ENCODE measurements at places on chromosomes 3 and 15.

DNA sequence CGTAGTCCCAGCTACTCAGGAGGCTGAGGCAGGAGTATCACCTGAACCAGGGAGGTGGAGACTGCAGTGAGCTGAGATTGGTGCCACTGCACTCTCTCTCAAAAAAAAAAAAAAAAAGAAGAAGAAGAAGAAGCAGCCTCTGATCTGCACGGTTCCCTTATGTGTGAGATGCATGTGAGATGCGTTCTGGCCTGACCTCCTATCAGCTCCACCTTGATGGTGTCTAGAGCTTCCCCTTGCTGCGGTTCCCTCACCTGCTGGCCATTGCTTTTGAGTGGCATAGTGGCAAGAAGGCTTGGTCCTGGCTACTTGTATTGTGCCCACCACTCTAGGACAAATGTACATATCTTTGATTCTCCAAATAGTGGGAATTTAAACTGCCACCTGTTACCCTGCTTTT lies 49.4 kb upstream of the CFAP161 start:
- no peak for DNase-seq

DNA sequence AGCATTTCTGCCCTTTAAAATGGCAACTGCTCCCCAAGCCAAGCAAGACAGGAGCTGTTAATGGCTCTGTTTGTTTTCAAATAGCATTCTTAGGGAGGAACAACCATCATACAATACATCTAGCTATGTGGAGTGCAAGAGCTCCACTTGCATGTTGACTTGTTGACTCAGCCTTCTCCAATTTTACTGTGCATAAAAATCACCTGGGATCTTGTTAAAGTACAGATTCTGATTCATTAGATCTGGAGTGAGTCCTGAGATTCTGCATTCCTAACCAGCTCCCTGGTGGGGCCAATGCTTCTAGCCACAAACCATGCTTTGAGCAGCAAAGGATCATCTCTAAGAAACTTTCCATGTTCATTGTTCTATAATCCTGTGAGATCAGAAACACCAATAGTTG lies 171.4 kb downstream of the THRB start:
- no peak for DNase-seq

DNA sequence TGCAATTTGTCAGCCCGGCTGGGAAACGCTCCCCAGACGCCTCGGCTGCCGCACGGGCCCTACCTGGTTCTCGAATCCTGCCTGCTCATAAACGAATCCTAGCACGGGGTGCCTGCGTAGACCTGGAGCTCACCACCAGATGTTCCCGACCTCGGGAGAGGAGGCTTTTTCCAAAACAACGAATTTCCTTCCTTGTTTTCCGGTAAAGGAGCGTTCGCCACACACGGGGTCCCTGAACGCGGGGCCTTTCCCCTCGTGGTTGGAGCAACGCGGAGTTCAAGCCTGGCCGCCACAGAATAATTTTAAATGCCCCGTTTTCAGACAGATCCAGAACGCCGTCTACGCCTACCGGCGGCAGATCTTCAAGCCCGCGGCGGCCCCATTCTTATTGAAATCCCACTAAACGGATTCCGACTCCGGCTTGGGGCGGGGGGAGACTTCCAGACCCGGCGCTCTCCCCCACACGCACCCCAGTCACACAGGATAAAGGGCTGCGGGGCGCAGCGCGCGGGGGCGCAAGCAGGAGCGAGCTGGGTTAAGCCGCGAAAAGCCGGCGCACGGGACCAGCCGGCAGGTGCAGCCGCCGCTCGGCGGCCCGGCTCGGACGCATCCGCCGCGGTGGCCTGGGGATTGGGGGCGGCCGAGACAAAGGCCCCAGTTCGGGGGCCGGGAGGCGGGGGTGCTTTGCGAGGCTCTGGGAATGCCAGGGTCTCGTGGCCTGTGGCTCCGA lies 895 bp downstream of the GATA2 start:
- DNase-seq = no peak

DNA sequence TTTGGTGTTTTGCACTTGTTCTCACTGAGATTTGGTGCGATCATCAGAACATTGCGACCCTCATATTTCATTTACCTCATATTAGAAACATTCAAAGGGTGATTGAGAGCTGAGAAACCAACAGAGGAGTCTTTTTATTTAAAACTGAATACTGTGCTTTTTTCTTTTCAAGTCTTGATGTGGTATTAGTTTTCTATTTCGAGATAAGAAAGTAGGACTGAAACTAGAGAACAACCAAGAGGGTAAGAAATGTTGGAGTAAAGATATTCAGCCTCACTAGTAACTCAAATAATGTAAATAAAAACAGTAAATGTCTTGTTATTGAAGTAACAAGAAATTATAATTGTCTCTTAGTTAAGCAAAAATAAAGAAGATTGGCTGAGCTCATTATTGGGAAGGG lies 26.5 kb downstream of the EFHB start:
- DNase-seq = no peak

- no peak for DNase-seq
These were observed 52.4 kb downstream of the IL20RB start for GRCh38 chr3:137010137-137010536.

GRCh38 chr3:51819709-51820406 lies 40.8 kb upstream of the IQCF6 start:
- no peak for DNase-seq

GRCh38 chr3:121809249-121809648 lies 25.6 kb downstream of the IQCB1 start:
- DNase-seq = no peak

DNA sequence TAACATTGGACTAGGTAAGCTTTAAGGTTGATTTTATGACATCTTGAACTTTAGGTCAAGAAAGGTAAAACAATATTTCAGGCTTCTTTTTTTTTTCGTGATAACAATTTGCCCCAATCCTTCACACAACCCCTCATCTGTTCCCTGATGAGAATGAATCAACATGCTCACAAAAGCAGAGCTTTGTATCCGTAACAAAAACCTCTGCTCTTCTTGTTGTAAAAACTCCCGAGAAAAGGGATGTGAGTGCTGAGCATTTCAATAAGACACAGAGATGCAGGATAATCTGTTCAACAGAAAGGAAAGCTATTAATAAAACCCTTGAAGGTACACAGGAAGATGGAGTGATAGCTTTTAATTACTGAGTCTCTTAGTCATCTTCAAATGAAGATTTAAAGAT lies 94.3 kb downstream of the RAD18 start:
- DNase-seq = no peak

- DNase-seq = no peak
These were observed 25.6 kb downstream of the DCUN1D1 start for GRCh38 chr3:182954553-182955235.

DNA sequence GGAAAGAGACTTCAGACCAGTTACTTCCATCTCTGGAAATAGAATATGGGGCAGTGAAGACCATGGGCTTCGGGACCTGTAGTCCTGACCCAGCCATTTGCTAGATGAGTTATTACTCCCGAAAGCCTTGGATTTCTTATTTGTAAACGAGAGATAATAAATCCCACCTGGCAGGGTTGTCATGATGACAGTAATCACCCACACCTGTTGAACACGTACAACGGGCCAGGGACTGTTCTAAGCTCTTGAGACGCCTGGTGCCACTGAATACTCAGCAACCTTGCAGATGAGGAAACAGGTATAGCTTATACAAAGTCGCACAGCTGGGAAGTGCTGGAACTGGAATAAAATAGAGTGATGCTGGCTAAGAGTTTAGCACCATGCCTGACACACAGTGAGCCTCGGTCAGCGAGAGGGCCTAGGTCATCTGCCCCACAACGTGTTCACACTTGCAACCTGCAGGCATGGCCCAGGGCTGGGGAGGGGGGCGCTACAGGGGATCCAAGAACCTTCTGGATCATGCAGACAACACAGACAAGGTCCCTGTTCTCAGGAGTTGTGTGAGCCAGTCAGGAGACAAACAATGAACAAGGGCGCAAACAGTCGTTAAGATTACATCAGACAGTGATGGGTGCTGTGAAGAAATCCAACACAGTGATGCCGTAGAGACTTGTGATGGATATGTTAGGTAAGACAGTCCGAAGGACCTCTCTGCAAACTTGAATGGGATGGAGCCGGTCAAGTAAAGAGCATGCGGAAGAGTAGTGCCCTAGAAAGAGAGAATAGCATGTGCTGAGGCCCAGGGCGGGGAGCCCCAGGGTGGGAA lies 89.2 kb downstream of the CORO2B start:
- DNase-seq = no peak

GRCh38 chr15:78104119-78104479 lies 11.7 kb downstream of the SH2D7 start:
- no peak for DNase-seq

DNA sequence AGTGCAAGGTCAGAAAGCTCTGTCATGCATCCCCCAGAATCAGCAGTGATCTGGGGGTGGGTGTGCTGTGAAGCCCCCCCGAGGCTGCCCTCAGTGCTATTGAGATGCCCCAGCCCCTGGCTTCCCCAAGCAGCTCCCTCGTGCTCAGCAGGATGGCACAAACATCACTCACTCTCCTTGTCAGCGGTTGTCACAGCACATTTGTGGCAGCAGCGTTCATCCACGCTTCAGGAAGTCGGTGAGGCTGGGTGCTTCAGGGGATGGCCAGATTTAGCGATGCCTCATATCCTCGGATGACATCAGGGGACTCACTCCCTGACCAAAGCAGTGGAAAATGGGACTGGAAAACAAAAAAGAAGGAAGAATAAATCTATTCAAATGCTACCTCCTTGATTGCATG lies 54.4 kb upstream of the SLC6A11 start:
- DNase-seq = no peak

- DNase-seq = no peak
These were observed 185.6 kb downstream of the APBA2 start for GRCh38 chr15:29071232-29071881.

GRCh38 chr15:100114571-100114970 lies 227.2 kb downstream of the ADAMTS17 start:
- DNase-seq = no peak

DNA sequence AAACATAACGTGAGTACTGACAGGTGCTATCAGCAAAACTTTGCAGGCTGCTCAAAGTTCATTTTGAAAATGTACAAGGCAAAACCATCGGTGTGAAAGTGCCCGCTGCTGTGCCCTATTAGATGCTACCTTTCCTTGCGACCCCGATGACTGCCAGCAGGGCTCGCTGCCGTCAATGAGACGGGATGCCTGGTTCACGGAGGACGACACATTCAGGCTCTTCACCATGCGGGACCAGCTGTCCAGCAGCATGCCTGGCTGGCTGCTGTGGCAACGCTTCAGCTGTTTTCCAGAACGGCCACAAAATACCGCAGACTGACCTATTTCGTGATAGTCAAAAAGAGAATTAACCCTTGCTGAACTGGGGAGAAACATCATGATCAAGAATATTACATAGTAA lies 92.7 kb upstream of the OCA2 start:
- no peak for DNase-seq

DNA sequence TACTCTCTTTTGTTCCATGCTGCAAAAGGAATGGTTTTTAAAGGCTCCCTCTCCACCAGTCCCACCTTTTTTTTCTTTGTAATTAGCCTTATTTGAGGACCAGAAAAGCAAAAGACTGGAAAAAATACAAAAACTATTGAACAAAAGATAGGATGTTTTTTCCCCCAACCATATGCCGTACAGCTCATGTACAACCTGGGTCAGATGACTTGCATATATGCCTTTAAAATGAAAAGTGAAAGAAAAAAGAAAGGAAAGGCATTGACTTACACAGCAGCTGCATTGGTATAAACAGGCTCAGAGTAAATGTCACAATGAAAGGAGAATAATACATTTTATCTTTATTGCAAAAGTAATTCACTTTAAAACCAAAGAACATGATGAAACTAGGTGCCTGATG lies 69.5 kb upstream of the CMC1 start:
- DNase-seq = no peak

- no peak for DNase-seq
These were observed 76.8 kb downstream of the VGLL4 start for GRCh38 chr3:11566916-11567315.

- DNase-seq = no peak
These were observed 307.1 kb downstream of the KBTBD8 start for GRCh38 chr3:67305160-67305559.

DNA sequence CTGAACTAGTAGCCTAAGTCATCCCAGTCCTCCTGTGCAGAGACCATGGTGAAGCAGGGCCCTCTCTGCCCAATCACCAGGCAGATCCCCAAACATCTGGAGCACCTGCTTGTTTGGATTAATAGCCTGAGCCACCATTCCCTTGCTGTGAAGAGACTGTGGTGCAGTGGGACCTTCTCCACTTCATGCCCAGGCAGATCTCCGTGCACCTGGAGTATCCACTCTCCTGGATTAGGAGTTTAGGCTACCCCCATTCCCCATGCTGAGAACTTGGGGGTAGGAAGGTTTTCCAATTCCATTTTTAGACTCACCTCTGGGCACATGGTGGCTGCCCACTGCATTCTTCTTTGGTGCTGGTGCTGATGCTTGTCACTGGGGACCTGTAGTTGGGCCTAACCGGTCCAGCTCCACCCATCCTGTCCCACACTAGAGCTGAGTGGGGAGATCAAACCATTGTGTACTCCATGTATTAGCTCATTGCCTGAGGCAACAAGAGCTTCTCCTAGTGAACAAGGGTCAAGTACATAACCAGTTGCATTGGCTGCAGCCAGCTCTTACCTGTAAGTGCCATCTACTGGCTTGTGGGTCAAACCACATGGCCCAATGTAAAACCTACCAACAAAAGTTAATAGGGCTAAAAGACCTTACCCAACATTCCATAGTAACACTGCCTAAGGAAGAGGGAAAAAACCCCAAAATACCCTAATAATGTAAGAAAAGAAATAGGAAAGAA lies 382.5 kb upstream of the CBLB start:
- no peak for DNase-seq

DNA sequence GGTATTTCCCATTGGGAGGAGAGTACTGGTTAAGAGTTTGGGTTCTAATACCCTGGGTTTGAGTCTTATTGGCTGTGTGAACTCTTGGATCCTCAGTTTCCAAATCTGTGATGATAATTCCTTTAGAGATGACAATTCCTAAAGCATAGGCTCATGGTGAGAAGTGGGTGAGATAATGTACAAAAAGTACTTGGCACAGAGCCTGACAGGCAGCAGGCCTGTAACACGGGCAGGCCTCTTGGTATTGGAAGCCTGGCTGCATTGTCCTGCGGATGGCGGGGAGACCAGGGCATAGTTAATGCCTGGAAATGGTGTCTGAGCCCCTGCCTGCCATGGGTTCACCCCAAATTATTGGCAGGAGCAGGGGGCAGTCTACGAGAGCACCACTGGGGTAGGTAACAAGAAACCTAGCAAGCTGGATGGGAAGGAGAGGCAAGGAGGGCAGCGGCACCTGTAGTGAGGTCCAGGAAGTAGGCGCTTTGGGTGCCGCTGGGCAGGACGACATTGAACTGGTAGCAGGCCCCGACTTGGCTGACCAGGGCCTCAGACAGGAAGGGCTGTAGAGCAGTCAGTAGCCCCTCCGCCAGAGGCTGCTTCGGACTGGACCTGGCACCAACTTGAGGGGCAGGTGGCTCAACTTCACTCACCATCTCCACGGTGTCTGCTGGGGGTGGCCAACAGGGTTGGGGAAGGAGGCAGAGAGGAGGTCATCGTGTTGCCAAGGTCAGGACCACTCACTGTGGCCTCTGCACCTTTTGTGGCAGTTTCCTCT lies 7.7 kb downstream of the STOML1 start:
- no peak for DNase-seq
